ENCODE measurements at places on chromosomes 6 and 20. TPM values are rescaled to one million over a fixed set of nuclear protein-coding genes. Genes with fewer than 3 reads are reported as not detected.

TRIM31 gene
- 3.3 TPM for polyA plus RNA-seq

DNA sequence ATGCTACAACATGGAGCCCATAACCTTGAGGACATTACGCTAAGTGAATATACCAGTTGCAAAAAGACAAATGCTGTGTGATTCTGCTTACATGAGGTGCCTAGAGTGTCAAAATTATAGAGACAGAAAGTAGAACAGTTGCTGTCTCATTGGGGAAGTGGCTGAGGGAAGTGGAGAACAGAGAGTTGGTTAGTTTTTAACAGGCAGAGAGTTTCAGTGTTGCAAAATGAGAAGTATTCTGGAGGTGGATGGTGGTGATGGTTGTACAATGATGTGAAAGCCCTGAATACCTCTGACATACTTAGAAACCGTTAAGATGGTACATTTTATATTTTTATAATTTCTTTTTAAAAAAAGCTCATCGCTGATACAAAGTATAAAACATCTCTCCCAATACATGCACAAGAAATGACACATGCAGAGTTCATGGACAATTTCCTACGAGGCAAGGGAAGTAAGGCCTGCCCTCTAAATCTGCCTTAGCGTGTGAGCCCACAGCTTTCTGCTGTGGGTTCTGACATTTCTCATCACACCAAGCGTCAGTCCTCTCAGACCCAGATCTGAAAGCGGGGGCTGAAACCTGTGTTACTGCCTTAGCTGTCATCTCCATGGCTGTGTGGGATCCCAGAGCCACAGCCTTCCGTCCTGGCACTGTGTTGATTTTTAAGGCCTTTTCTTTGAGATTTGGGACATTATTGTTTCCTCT, 126.0 kb downstream of the RNASET2 start:
- DNase-seq, result no peak

GRCh38 chr6:88609983-88610382, 353.4 kb downstream of the RNGTT start:
- no peak for DNase-seq

MCHR2 gene
- polyA plus RNA-seq, result not detected

DNA sequence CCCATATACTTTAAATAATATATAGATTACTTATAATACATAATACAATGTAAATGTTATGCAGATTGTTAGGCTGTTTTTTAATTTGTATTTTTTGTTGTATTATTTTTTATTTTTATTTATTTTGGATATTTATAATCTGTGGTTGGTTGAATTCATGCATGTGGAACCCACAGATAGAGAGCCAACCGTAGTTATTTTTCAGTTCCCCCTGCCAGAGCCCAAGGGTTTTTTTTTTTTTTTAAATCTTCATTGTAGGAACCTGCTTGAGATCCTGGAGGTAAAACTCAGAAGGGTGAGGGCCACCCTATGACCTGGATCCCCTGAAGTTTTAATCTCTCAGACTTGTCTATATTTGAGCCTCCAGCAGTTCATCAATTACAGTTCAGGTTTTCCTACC, 133.2 kb downstream of the B3GAT2 start:
- DNase-seq, result no peak

All from A549 (cell line).